Amygdala (tissue), 56 donors: ENCODE measurements at places on chromosomes 5 and 9.

- no peak for DNase-seq
Observed at GRCh38 chr9:137552022-137552768, 516 bp downstream of the MRPL41 start.

GRCh38 chr5:36310138-36310537 is 8.4 kb upstream of the RANBP3L start:
- no peak for DNase-seq

DNA sequence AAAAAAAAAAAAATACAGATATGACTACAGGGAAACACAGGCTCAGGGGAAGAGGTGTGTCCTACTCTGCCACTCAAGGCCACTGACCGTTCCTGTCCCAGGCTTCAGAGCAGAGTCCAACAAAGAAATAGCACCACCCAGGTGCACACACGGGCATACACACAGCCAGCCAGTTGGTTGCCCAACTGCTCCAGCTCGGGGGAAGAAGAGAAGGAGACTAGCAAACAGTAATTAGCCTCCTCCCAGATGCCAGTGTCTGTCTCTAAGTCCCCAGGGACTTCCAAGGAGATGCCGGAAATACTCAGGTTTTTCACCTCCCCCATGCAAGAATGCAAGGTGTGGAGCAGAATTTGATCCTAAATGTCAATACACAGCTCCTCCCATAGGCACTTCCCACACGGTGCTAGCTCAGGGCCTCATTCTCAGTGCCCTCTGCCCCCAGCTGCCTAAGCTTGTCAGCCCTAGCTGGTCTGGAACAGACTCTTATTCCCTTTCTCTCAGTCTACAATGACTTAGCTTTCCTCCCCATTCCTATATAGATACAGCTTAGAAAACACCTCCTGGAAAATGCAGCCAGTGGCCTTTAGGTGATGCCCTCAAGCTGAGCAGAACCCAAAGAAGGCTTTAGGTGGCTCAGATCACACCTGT is 1.7 kb downstream of the MYORG start:
- no peak for DNase-seq

DNA sequence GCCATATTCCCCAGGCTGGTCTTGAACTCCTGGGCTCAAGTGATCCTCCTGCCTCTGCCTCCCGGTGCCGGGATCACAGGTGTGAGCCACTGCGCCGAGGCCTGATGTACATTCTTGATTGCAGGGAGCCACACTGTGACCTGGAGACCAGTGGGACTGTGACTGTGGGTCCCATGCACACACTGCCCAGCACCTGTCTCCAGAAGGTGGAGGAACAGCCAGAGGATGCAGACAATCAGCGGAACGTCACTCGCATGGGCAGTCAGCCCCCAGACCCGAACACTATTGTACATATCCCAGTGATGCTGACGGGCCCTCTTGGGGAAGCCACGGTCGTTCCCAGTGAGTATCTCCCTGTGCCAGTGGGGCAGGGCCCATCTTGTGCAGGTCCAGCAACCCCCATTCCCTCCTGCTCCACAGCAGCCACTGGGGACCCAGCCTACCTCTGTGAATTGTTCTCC is 147.3 kb downstream of the CACNA1B start:
- no peak for DNase-seq

GRCh38 chr5:168801567-168801966 is 222.4 kb upstream of the PANK3 start:
- no peak for DNase-seq

DNA sequence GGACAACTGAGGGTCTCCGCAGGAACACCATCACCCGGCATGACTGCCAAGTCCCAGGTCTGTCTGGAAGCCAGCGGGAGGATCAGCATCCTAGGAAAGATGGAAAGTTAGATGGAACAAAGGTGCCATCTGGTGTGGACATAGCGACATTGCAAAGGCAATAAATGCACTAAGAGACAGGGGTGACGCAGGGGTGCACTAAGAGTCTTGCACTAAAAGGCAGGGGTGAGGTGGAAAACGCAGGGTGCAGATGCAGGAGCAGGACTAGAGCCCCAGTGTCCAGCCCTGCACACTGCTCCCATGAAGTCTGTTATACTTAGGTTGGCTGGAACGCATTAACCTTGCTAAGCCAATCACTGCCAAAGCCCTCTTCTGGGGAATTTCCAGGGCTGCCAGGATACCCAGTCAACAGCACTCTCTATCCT is 15.5 kb downstream of the ATOX1 start:
- DNase-seq: peak; percentile 26

DNA sequence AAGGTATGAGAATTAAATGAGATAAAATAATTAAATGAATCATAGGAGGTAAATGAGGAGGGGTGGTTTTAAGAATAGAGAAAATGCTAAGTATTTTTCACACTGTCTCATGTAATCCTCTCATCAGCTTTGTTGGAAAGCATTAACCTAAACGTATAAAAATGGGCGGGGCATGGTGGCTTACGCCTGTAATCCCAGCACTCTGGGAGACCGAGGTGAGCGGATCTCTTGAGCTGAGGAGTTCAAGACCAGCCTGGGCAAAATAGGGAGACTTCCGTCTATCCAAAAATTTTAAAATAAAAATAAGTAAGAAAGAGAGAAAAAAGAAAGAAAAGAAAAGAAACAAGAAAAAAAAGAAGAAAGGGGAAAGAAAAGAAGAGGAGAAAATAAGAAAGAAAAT is 1.9 kb upstream of the RFK start:
- DNase-seq: no peak
